ENCODE measurements at places on chromosomes 6 and 20.

DNA sequence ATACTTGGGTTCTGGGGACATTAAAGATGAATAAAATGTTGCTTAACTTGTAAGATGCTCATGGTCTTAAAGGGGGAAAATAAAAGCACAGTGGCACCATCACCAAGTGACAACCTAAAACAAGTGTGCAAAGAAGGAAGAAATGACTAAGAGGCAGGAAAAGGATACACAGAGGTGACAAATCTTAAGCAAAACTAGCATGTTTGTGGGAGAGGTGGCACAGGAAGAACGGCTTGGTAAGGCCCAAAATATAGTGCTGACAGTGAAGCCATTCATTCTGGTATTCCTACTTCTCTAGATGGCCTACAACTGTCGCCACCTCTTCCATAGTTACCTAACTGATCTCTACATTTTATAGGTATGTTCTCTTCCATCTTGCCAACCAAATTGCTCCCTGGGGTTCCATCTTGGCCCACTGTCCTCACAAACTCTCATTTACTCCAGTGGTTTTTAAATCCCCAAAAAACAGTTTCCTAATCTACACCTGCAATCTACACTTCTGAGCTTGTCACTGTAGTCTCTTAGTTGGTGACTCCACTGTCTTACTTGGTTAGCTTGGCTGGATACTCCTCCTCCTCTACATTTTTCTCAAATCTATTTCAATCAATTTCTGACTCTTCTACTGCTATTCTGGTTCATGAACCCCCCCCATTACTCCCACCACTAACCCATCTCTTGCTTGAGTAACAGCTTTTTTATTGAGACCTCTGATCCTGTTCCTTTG lies 33.5 kb downstream of the FAM8A1 start:
- DNase-seq: no peak

DNA sequence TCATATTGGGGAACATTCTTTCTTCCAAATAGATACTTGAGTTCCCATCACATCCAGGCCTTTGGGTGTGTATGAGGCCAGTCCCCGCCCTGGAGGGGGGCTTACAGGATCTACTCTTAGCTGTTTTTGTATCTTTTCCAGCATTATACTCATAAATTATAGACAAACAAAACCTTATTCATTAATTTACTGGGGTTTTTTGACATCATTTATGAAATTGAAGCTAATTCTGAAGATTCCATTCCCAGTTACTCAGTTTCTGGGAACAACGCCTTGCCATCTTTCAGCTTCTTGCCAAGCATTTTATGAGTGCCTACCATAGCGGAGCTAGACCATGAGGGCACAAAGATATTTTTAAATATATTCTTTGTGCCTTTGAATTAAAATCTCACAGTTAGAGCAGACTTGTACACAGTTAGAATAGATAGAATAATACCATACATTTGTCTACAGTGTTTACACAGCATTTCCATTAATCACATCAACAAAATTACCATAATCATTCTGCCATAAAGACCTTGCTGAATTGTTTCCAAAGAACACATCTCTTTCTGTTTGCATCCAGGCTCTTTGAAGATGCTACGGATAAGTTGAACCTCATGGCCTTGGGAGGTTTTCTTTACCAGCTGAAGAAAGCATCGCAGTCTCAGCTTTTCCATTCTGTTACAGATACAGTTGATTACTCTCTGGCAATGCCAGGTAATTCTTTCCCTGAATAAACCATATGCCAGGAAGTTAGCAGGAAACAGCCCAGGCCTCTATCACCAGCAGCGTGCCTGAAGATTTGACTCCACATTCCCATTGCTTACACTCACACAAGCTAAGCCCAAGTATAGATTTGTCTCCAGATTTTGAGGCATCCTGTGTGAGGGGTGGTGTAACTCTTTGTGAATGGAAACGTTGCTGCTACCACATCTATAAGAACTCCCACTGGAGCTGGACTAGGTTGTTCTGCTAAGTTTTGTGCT lies 75.4 kb upstream of the PBOV1 start:
- DNase-seq: no peak

GRCh38 chr20:9227896-9228615 lies 159.2 kb downstream of the PLCB4 start:
- DNase-seq: no peak

- DNase-seq: no peak
These were observed 265.0 kb downstream of the TENT5A start for GRCh38 chr6:81487489-81487888.

DNA sequence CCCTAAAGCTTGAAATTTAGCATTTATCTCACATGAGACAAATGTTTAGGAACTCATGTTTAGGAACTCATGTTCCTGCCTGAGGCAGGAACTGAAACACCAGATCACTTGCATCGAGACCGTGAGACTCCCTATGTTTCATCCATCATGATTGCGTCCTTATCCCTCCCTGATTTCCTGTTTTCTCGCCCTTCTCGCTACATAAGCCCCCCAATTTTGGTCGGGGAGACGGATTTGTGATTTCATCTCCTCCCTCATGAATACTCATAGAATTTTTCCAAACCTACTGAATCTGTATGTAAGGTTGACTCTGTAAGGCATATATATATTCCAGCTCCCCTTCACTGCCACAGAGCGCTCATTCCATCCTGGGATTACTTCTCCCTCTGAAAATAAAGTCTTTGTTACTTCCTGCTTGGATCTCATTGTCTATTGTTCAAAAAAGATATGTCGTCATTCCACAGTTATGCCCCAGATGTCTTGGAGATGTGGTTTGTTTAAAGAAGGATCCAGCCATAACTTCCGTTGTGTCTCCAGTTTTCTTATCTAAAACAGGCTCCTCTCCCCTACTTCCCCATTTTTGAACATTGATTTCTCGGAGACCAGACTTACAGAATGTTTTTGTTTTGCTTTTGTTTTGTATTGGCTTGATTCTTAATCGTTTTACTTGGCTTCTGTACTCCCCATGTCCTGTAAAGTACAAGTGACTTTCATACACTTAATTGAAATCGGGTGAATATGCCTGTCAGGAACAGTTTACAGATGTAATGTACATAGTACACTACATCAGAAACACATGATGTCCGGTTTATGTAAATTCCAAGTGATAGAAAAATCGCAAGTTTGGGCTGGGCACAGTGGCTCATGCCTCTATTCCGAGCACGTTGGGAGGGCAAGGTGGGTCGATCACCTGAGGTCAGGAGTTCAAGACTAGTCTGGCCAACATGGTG lies 118.7 kb downstream of the HFE start:
- DNase-seq: no peak

- no peak for DNase-seq
These were observed 24.1 kb upstream of the ROS1 start for GRCh38 chr6:117449549-117450439.

DNA sequence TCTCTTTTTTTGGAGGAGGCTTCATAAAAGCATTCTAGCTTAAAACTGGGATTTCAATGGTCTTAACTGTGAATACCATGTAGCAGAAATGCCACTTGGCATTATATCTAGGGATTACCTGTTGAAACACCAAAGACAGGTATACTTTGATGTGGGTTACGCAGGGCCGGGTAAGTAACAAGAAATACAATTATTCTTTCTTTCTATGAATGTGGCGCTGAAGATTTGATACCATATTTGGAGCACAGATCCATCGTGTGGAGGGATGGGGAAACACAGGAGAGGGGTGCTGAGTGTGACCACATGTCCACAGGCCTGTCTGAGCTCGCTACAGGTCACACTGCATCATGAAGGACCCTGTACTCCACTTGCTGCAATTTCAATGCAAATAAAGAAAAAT lies 257.8 kb downstream of the GMPR start:
- DNase-seq: no peak

DNA sequence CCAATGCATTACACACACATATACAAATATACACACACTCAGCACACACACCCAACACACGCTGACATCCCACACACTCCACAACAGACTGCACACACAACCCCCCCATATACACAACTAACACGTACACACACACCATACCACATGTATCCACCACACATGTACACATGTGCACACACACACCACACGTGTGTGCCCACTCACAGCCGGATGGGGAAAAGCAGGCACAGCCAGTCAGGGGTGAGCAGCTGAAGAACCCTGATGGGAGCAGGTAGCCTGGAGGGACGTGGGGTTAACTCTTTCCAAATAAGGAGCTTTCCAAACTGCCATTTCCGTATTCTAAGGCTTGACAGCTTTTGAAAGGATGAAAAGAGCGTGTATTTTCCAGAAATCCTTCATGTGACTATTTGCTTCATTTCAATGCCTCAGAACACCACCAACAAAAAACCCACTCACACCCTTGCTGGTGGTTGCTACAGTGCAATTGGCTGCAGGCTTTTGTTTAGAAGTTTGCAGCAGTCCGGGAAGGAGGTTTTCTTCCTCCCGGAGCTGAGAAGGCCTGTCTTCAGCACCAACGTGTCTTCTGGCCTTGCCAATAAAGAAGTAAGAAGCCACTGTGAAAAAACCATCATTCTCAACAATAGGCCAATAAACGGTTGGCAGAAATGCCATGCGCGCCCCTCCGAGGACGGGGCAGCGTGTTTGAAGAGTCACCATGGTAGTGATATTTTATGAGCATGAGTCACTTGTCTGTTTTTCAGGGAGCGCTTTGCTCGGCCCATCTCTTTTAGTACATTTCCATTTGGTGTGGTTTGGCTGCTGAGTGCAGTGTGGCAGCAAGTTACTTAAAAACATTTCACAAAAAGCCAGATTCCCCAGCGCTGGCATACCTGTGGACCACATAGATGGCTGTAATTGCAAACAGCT lies 131.3 kb upstream of the GMDS start:
- DNase-seq: peak; percentile 78

All from coronary artery (tissue), 2 donors.